ENCODE measurements at places on chromosomes 2 and 18.

- DNase-seq = no peak
Observed at GRCh38 chr2:222214885-222215284, 83.9 kb downstream of the PAX3 start.

DNA sequence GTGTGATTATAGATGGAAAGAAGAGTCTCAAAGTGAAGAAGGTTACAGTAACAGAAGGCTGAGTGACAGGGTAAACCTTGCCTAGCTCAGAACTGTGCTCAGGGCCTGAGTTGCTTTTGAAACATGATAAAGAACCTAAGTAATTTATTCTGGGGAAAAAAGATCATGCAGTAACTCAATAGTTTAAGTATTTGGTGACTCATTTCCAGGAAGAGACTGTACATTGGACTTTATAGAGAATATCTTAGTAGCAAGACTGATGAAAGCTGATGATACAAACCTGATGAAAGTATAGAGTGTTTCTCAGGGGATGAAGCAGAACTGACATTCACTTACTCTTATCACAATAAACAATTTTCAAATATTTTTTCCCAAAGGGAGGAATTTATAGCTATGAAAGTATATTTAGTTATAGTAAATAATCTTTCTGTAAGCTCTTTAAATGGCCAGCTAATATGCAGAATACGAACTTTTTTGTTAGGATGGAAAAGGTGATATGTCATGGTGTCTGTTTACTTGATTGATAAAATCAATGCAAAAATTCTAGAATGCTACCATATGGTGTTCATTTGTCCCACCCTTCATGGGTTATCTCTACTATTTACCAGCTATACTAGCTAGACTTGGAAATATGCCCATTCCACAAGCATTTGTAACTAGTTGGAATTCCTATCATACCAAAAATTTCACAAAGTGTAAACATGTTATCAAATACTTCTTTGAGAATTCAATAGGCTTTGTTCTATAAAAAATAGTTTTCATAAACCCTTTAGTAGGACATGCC, 1265.5 kb upstream of the ACVR2A start:
- DNase-seq = no peak

- DNase-seq = no peak
Observed at GRCh38 chr18:6563896-6564295, 149.2 kb upstream of the L3MBTL4 start.

DNA sequence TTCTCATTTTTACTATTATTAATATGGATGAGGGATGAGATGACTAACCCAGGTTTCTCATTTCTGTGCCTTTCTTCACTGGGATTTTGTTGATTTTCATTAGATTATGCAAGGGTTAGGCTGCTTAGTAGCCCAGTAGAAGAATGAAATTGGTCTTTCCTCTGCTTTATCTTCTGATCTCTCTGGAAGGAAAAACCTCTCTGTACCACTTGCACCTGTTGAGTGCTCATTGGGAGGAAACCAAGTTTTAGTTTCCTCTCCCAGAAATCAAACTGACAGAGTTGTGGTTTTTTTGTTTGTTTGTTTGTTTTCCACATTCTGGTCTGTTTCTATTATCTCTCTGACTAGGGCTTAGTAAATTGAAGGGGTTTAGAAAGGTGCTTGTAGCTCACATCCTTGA, 60.8 kb downstream of the KIAA1328 start:
- DNase-seq = no peak

GRCh38 chr18:64852281-64852680, 703.4 kb upstream of the LINC00305 start:
- no peak for DNase-seq

GRCh38 chr2:20704886-20705285, 37.9 kb downstream of the GDF7 start:
- no peak for DNase-seq

DNA sequence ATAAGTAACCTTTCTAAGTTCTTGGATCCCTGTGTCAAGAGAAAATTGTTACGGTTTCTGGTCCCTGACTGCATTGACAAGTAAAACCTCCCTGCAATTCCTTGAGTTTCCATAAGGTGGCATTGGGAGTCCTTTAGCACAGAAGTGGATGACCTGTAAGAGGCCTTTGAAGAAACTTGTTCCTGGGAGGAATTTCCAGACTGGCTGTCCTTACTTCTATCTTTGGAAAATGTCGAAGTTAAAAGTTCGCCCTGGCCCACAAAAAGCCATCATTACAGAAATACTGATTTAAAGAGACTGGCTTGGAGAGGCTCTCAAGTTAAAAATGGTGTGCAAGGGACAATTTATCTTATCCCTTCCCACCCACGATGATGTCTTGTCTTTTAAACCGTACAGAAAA, 218.4 kb downstream of the CDH20 start:
- DNase-seq = no peak

- no peak for DNase-seq
Observed at GRCh38 chr2:75646090-75646582, 447 bp upstream of the MRPL19 start.

GRCh38 chr2:174836377-174836994, 72.2 kb upstream of the CHRNA1 start:
- no peak for DNase-seq

- DNase-seq = no peak
Observed at GRCh38 chr2:196390243-196391148, 219.1 kb upstream of the STK17B start.
